ENCODE measurements at places on chromosomes 13 and 19.

GRCh38 chr13:73608157-73608516 lies 526.1 kb downstream of the KLF12 start:
- no peak overlapping the region for H3K27ac ChIP-seq
- H3K36me3 ChIP-seq = no peaks in the 10 kb centered on the region
- DNase-seq = no peak
- no peak overlapping the region for H3K4me3 ChIP-seq
- no peaks in the 10 kb centered on the region for H3K4me1 ChIP-seq

DNA sequence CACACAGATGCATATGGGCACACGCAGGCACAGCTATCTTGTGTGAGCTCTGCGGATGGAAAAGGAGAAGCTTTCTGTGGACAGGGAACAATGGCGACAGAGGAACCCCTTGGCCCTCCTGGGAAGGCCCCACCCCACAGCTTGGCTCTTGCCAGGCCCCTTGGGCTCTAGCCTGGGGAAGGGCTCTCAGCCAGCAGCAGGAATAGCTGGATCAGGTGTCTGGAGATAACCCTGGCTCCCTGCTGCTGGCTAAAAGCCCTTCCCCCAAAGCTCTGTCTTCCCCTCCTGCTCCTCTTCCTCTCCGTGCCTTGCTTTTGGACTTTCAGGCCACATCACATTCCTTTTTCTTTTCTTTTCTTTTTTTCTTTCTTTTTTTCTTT lies 24.3 kb downstream of the CEBPA start:
- no peak overlapping the region for H3K27ac ChIP-seq
- H3K36me3 ChIP-seq = no peaks in the 10 kb centered on the region
- H3K4me1 ChIP-seq = no peaks in the 10 kb centered on the region

DNA sequence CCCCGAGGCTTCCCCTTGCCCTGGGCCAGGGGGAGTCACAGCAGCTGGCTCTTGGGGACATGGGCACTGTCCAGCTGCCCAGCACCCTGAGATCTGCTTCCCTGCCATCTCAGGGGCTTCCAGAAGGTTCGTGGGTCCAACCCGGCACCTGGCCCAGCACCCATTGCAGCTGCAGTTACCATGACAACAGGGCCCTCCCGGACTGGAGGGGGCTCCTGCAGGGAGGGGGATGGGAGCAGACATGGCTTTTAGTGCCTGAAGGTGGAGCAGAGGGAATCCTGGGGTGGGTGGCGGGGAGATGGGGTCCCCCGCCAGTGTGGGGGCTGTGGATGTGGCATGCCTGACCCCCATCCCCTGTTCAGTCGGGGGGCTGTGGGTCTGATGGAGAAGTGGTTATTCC lies 14.7 kb downstream of the PIN1 start:
- no peaks in the 10 kb centered on the region for H3K27me3 ChIP-seq
- H3K27ac ChIP-seq = no peak overlapping the region
- no peak overlapping the region for H3K4me3 ChIP-seq
- no peak for DNase-seq
- peaks cover 38% of the 10 kb centered on the region for H3K4me1 ChIP-seq

DNA sequence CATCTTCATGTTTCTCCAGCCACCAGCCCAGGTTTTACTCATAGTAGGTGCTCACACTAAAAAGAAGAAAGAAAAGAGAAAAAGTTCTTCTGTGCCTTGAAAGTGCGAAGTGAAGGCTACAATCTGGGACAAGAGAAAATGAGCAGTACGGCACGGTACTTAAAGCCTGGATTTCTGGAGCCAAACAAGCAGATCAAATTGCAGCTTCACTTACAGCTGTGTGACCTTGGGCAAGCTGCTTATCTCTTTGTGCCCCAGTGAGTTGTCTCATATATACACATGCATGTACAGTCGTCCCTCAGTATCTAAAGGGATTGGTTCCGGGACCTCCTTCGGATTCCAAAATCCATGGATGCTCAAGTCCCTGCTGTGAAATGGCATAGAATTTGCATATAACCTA lies 41.8 kb downstream of the GSX1 start:
- H3K4me3 ChIP-seq = no peak overlapping the region

- no peaks in the 10 kb centered on the region for H3K36me3 ChIP-seq
- peaks cover 12% of the 10 kb centered on the region for H3K4me1 ChIP-seq
- H3K4me3 ChIP-seq = no peak overlapping the region
- no peak for DNase-seq
- no peak overlapping the region for H3K27ac ChIP-seq
- H3K27me3 ChIP-seq = no peaks in the 10 kb centered on the region
Observed at GRCh38 chr19:6059396-6059947, 50.8 kb downstream of the RFX2 start.

All from T-cell (primary cell).